ENCODE measurements at places on chromosomes 2 and 18.

DNA sequence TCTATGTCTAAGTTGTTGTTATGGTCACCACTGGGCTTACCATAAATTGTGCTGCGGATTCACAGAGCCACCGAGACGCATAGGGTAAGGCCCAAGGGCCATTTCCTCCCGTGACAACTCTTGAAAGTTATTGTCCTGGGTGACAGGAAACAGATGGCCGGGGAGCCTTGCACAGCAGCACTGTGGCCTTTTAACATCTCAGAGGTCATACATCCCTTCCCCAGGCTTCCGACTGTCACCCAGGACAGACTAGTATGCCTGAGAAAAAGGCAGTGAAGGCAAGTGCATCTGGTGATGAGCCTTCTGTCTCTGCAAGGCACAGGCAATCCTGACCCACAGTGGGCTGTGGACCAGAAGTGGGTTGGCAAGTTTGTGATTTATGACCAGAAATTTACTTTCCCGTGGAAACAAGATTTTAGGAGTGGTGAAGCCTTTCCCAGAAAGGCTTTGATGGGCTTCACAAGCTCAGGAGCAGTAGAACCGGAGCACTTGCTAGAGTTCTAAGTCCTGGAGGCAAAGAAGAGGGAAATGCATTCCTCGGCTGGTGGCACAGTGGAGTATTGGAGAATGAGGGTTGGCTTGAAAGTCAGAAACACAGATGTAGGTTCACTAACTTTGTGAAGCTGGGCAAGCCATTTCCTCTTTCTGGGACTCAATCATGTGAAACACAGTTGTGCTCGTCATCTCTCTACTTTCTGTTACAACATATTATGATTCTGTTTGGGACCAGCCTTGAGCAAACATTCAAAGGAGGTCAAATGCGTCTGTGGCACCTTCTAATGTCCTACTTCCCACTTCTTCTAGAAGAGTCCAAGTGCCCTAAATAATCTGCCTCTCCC, 2.0 kb upstream of the CAPN14 start:
- no peak for DNase-seq

DNA sequence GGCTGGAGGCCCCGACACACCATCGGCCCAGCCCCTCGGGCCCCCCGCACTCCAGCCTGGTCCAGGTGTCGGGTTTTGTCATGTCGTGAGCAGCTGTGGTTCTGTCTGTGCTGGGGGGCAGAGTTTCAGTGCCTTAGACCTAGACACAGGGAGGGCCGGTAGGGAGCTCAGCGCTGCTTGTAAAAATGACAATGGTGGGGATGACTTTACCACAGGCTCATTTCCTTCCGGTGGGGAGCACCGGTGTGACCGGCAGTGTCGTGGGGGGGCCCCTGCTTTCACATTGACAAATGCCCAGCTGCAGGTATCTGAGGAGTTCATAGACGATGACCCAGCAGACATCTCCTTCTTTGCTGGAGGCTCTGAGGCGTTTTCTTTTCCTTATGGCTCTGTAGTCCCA, 66.9 kb downstream of the STK25 start:
- DNase-seq: no peak

- DNase-seq: no peak
Measured at GRCh38 chr2:7430869-7431641, 513.8 kb downstream of the RNF144A start.

DNA sequence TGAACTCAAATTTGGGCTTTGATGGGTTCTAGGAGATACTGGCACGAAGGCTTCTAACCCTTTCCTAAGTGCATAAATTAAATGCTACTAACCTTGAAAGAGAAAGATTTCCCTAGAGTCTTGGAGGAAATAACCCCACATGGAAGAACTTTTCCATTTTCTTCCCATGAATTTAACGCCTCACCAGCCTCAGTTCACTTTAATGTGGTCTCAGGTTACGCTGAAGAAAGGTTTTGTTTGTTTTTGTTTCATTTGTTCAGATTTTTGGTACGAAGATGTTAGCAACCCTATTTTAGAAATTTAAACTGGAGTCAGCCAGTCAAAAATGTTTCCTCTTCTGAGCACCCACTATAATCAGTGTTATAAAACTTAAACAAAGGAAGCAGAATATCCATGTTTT, 30.7 kb downstream of the METTL4 start:
- no peak for DNase-seq

DNA sequence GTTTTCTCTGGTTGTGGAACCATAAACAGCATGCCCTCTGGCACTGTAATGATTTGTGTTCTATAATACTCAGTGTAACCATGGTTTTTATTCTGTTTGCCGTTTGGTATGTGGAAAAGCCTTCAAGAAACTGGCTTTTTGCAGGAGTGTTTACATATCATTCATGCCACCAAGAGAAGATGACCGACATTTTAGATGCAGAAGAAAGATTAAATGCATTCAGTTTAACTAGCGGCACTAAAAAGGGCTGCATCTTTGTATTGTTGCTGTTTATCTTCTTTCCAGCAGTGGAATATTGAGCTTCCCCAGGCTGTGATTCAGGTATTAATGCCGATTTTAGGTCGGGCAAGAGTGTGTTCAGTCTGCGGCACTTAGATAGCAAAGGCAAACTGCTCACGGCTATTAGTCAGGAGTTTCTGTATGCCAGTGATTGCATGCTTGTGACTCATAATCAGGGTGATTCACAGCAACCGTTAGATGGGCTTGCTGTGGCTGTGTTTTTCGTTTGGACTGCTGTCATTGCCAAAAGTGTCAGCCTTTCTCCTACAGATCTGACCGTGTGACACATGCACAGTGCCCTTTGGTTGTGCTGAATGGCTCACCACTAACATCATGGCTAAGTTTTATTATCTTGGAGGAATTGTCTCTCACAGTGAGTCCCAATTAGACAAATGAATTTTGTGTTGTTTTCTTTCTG, 479.7 kb downstream of the PARD3B start:
- DNase-seq: no peak

- DNase-seq: no peak
Measured at GRCh38 chr18:68427951-68428401, 286.9 kb downstream of the TMX3 start.

DNA sequence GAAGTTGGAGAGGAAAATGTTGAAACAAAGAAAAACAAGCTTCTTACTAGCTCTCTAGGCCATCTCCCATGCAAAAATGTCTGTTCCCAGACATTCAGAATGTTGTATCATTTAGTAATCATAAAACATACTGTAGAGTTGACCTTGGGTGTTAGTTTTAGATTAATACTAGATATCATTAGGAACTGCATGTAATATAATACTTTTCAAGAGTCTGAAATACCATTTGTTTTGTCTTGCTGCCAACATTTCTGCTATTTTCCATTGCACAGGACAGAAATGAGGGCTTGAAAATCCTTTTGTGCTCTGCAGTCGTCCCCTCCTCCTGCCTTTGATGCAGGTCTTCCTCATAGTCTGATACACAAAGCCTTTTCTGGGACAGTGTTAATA, 89.5 kb upstream of the RBMS1 start:
- DNase-seq: no peak

DNA sequence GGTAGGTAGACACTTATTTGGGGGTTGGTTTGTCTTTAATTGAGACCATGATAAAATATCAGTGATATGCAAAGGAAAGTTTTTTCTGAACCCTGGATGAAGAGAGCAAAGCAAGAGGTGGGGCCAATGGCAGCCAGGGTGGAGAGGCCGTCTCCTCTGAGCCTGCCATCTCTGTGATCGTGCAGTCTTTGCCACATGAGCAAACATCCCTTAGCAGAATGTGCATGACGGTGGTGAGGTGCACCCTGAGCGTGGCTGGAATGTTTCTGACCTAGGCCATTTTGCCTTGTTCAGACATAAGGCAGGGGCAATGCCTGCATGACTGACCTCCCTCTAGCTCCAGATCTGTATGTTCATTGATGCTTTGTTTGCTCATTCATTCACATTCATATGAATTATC, 6.0 kb downstream of the NCK2 start:
- no peak for DNase-seq

DNA sequence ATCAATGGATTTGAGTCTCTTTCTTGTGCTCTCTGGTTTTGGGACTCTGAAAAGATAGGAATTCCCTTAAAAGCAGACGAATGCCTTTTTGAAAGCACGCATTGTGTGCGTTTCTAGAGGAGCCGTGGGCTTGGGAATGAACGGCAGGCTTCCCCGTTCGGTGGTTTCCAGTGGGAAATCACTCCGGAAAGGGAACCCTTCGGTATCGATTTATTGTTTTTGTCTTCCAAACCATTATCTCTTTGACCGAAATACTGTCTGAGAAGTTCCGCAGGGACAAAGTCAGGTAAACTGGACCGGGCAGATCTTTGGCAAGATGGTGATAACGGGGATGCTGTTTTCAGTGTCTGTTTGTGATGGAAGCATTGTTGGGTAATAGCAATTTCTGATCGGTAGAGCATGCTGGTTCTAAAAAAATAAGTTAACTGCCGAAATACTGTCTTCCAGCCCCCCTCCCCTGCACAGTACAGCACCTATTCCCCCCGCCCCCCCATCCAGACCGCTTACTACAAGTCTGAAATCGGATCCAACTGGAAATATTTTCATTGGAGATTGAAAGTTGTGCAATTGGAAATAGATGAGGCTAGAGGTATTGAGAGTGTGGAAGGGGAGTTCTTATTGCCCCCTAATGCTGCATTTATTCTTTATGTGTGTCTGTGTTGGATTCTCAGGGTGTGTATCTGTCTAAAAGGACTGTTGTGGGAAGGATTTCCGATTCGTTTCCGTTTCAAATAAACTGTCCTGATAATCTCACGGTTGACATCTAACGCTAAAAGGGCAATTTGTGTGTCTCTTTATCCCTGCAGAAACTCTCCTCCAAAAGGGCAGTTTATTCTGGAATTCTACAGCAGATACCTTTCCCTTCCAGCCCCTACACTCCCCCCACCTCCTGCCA, 635 bp downstream of the SETBP1 start:
- DNase-seq: no peak

GRCh38 chr18:29176681-29177080, 999.8 kb upstream of the CDH2 start:
- no peak for DNase-seq

DNA sequence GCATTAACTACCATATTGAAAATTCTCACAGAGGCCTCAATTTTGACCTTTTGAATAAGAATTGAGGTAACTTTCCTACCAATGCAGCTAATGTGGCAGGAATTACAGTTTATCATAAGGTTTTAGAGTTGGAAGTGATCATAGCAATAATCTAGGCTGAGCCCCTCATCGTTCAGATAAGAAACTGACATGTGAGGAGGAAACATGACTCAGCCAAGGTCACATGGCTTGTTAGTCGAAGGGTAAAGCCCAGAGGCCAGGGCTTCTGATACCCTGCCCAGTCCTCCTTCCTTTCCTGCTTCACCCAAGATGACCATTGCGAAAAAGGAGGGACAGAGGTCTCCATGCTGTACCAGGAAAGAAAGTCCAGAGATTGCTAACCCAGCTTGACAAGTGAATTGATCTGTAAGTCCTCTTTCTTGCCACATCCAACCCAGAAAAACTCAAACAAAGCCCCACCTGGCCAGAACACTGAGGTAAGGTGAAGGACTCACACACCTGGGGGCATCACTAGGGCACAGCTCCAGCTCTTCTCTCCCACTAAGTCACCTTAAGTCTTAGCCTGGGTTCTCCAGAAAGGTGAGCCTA, 174.8 kb downstream of the EN1 start:
- DNase-seq: no peak

DNA sequence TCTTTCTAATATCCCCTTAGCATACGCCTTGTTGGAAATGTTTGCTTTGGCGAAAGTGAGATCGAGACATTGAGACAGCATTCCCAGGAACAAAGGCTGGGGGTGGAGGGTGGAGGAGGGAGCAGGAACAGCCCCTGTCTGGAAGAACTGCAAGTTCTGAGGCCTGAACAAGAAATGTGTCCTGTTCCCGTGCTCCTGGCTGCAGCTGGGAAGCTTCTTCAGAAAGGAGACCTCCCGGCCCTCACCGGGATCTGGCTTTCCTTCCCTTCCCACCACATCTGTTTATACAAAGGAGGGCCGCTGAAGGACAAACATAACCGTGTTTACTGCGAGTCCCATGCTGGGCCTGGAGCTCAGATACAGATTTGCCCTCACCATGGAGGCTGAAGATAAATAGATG, 35.9 kb downstream of the AFF3 start:
- no peak for DNase-seq

DNA sequence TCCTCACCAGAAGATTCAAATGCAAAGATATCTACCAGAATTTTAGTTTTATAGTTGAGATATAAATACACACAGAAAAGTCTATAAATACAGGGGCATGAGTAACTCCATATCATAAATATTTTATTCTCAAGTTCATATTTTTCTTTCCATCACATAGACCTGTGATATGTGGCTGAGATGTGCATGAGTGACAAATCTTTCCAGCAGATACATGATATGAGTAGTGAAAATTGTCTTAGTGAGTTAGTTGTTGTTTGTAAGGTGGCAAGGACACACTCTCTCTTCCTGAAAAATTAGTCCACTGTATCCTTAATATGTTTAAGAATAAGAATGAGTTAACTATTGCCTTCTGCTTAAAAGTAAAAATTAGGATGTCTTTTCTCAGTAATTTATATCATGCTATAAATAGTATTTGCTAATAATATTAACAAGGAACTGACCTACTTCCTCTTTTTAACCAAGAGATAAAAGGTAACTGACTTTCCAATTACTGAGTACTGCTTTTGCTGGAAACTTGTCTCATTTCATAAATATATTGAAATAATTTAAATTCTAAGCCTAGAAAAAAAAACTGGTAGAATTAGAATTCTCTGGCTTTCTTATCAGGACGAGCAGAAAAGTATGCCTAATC, 85.2 kb upstream of the SESTD1 start:
- DNase-seq: no peak

- no peak for DNase-seq
Measured at GRCh38 chr2:150494234-150494945, 6.9 kb upstream of the RND3 start.

- no peak for DNase-seq
Measured at GRCh38 chr18:69774831-69775230, 172.8 kb downstream of the CD226 start.

DNA sequence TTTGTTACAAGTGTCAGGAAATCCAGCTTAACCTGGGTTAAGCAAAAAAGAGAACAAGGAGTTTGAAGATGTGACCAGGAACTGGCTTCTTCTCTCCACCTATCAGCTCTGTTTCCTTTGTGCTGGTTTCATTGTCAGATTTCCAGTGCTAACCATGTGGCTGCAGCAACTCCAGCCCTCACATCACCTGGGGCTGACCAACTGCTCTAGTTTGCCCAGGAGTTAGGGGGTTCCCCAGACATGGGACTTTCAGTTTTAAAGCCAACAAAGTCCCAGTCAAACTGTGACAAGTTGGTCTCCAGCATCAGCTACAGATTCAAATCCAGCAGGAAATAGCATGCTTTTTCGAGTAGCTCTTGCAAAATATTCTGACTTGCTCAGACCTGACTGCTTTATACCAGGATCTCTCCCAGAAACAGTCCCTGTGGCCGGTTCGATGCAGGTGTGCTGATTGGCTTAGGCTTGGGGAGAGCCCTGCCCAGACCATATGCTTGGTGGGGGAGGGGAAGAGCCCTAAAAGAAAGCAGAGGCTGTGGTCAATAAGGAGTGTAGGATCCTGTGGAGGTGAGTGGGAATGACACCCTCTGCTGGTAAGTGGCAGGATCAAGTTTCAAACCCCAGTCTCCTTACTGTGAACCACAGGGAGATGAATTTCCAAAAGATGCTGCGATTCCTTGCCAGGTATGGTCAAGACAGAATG, 49.5 kb downstream of the KCNE4 start:
- no peak for DNase-seq

Data from activated CD4-positive, alpha-beta T cell treated with anti-CD3 and anti-CD28 coated beads for 1 hour (primary cell).